ENCODE measurements at places on chromosomes 16 and 17. TPM values are rescaled to one million over a fixed set of nuclear protein-coding genes. Genes with fewer than 3 reads are reported as not detected.

The ITGAD gene
- total RNA-seq = 0.42 TPM

The CCDC144A gene
- total RNA-seq = 0.06 TPM

The FNDC8 gene
- not detected for total RNA-seq

The GH2 gene
- not detected for total RNA-seq

The NLRC3 gene
- 1.4 TPM for total RNA-seq

The GRIN2C gene
- total RNA-seq = 0.32 TPM

The LPO gene
- not detected for total RNA-seq

The KRTAP9-2 gene
- not detected for total RNA-seq

The CRYBA1 gene
- total RNA-seq = not detected

The CSH2 gene
- total RNA-seq = not detected

The AKTIP gene
- 68.4 TPM for total RNA-seq

The ACSM3 gene
- 0.34 TPM for total RNA-seq

The C17orf78 gene
- total RNA-seq = not detected
